ENCODE measurements at places on chromosomes 3 and 15.

GRCh38 chr15:72161361-72162132 is 36.0 kb downstream of the GRAMD2A start:
- no peak for DNase-seq

GRCh38 chr15:48336940-48337339 is 5.7 kb downstream of the DUT start:
- DNase-seq = no peak

DNA sequence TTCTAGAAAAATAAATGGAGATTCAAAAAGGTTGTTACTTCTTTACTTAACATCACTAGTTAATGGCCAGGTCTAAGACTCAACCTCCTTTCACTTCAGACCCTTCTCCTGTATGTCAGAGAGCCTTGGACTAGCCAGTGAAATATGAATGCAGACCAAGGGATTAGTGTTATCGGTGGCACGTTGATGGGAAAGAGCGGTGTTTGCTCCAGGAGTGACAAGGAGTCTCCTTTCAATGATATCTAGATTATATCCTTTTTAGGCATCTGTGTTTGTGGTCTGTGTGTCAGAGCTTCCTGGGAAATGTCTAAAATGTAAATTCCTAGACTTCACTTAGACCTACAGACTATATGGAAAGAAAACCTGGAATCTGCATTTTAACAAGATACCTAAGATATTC is 658.0 kb upstream of the KCNMB2 start:
- DNase-seq = no peak

DNA sequence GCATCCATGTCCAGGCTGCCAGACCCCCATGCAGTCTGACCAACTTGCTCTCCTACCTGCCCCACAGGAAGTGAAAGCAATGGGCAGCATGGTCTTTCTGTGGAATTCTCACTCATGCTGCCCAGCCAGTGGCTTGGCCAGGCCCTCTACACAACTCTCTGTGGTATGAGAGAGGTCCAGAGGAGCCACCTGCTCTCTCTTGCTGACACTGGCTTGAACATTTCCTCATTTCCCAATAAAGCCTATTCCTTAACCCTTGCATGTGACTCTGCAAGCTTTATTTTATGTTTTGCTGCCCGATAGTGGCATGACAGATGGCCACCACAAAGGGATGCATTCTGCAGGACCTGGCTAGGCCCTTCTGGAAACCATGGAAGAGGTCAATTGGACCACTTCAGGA is 53.8 kb downstream of the CCR1 start:
- DNase-seq = no peak

GRCh38 chr3:48505146-48505545 is 1.2 kb upstream of the SHISA5 start:
- DNase-seq = no peak

GRCh38 chr15:31278544-31279220 is 48.0 kb upstream of the KLF13 start:
- DNase-seq = peak; percentile 8

GRCh38 chr3:65268426-65268825 is 580.6 kb upstream of the ADAMTS9 start:
- no peak for DNase-seq

DNA sequence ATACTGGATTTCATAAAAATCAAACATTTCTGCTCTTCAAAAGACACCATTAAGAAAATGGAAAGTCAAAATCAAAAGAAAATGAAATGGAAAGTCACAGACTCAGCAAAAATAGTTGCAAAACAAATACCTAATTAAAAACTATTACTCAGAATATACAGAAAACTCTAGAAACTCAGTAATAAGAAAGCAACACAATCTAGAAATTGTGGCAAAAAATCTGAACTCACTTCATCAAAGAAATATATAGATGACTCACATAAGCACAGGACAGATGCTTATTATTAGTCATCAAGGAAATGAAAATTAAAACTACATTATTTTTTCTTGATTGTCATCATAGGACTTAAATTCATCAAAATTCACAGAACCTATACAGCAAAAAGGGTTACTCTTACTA is 430.0 kb downstream of the SHQ1 start:
- DNase-seq = no peak

DNA sequence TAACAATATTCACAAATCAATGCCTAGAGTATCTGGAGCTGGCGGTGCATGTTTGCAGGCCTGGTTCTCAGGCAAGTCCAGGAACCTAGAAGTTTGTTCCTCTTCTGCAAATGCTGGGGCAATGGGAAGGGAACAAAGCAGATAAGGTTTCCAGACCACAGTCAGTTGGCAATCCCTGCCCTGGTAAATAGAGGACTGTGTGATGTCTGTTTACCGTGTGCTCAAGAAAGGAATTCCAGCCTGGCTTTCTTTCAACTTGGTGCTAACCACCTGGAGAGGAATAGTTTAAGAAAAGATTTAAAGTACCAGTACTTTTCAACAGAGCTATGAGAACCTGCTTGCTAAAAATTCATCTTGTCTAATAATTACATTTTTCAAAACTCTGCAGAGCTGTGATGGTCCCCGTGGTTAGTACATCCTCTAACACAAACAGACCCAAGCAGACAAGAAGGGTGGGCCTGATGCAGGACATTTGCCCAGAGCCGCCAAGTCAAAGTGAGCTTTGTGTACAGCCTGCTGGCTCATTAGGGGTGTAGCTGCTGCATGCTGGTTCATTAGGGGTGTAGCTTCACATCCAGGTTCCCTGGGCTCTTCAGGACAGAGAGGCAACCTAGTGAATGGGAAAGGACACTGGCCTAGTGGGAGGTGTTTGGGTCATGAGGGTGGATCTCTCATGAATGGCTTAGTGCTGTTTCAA is 220.5 kb downstream of the SQOR start:
- no peak for DNase-seq

DNA sequence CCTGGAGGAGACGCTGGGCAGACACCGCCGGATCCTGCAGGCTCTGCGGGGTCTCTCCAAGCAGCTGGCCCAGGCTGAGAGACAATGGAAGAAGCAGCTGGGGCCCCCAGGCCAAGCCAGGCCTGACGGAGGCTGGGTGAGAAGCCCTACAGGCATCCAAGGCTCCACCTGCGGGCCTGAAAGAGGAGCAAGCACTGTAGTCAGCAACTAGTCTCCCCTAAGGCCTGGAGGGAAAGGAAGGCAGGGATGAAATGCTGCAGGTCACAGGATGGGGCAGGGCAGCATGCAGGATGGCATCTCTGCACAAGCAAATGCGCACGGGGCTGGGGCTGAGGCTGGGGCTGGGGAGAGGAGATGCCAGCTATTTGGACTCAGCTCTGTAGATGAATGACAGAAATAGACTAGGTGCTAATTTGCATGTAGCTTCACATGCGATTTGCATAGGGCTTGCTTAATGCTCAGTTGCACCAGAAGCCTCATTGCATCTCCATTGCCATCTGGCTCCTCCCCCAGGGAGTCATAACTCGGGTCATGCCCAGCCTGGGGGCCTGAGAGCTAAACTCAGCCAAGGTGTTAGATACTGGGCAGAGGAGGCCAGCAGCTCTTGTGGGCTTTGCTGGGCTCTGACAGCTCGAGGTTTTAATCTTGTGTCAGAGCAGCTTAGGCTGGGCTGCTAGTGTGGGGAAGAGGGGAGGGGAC is 5.2 kb upstream of the CPLX3 start:
- no peak for DNase-seq

GRCh38 chr3:54871867-54872266 is 56.0 kb downstream of the LRTM1 start:
- no peak for DNase-seq

DNA sequence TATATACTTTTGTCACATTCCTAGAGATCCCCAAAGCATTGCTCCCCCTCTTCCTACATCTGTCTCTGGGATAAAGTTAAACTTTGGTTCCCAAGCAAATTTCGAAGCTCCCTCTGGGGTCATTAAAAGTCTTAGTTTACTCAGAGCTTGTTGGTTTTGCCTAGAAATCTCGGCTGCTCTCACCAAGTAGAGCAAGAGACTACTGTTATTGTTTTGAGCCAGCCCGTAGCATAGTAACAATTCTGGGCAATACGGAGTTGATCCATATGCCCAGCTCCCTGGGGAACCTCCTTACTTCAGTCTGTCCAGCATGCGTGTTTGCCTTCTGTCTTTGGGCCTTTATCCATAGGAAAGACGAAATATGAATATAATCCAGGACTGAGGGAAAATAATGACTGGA is 10.0 kb upstream of the P3H2 start:
- no peak for DNase-seq

DNA sequence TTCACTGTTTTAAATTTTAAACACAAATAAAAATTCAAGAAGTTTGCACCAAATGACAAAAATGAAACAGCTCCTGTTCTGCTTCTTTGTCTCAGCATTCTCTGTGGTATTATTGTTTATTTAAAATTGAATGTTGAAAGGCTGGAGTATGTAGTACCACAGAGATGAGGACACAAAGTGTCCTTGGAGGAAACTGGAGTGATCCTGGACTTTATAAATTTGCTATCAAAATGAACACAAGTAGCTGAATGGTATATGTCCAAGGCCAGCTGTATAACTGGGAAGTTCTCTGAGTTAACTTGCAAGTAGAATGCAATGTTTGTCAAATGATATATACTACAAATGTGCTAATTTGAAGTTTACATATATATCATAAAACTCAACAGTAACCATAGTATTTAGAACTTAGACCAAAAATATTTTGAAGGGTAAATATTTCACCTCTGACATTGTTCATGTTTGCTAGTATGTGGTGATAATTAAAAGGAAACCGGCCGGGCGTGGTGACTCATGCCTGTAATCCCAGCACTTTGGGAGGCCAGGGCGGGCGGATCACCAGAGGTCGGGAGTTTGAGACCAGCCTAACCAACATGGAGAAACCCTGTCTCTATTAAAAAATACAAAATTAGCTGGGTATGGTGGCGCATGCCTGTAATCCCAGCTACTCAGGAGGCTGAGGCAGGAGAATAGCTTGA is 12.3 kb downstream of the BTLA start:
- DNase-seq = no peak

GRCh38 chr15:43918717-43919116 is 91.9 kb downstream of the WDR76 start:
- DNase-seq = no peak

DNA sequence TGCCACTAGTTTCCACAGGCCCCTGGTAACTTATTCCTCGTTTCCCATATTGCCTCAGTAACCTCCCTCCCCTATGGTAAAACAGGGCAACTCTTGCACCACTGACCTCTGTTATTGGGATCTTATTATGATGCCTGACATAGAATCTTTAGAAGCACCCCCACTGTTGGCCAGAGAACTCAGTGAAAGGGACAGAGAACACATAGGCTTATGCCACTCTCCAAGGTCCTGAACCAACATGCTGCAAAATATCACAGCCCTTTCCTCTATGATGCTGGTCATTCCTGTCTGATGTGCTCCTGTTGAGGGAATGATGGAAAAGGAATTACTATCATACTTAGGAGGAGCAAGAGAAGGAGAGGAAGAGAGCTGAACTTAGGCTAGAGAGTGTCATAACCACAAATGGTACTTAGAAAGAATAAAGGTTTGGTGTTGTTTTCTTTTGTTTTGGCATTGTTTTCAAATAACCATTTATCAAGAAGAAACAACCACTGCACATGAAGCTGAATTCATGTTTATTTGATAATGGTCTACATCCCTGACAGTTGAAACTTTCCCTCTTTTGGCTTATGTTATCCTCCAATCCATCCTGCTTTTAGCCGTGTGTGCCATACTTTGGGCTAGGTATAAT is 330.2 kb downstream of the EPHB1 start:
- no peak for DNase-seq

GRCh38 chr3:162538491-162538890 is 1041.9 kb downstream of the OTOL1 start:
- no peak for DNase-seq

- no peak for DNase-seq
Measured at GRCh38 chr3:108338901-108339545, 42.7 kb downstream of the HHLA2 start.

DNA sequence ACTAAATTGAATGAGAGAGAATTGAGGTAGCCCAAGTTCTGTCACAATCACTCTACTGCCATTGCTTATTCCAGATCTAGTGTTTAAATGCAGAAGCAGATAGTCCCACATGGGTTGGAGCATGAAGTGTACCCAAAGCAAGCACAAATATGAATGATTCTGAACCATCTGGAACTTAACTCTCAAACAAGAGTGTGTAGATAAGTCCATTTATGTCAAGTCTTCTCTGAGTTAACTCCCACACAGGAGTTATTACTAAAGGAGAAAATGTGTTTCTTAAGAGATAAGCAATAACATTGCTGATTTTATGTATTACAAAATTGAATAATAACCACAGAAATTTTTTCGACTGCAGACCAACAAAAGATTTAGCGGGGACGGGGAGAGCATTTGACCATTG is 33.6 kb downstream of the PAQR9 start:
- DNase-seq = no peak

- no peak for DNase-seq
Measured at GRCh38 chr3:172846103-172846561, 95.6 kb downstream of the ECT2 start.

- DNase-seq = no peak
Measured at GRCh38 chr15:73856458-73857192, 16.7 kb upstream of the TBC1D21 start.

- no peak for DNase-seq
Measured at GRCh38 chr3:187327845-187328244, 36.3 kb upstream of the MASP1 start.

Measured in mucosa of gallbladder (tissue), 1 donor.